ENCODE measurements at places on chromosomes 3 and 15.

- DNase-seq = peak; percentile 18
These were observed 378.7 kb upstream of the TGFBR2 start for GRCh38 chr3:30227571-30228301.

- no peak for DNase-seq
These were observed 3.5 kb downstream of the NSMCE3 start for GRCh38 chr15:29266052-29266582.

DNA sequence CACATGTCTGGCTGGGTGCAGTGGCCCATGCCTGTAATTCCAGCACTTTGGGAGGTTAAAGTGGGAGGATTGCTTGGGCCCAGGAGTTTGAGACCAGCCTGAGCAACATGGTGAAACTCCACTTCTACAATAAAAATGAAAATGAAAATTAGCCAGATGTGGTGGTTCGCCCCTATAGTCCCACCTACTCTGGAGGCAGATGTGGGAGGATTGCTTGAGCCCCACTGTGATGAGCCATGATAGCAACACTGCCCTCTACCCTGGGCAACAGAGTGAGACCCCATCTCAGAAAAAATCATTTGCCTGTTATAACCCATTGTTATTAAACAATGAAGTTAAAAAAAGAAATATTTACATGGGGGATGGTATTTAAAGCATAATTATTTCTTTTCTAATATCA is 240.1 kb upstream of the ZPLD1 start:
- DNase-seq = peak; percentile 7

DNA sequence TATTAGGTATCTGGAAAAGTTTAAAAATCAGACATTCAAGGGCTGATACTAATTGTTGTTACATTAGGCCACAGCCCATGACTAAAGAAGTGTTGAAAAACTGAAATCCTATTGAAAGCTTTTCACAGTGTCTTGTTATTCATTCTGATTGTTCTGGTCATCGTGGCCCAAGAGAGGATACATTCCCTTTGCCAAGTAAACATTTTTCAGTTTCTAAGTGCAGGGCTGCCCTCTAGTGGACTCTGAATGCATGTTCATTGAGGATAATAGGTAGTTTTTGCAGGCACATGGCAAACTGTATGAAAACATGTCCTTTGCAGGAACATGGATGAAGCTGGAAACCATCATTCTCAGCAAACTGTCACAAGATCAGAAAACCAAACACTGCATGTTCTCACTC is 181.1 kb downstream of the MYRIP start:
- DNase-seq = peak; percentile 73

- peak; percentile 92 for DNase-seq
These were observed 1.2 kb downstream of the FAM3D start for GRCh38 chr3:58665405-58665804.

DNA sequence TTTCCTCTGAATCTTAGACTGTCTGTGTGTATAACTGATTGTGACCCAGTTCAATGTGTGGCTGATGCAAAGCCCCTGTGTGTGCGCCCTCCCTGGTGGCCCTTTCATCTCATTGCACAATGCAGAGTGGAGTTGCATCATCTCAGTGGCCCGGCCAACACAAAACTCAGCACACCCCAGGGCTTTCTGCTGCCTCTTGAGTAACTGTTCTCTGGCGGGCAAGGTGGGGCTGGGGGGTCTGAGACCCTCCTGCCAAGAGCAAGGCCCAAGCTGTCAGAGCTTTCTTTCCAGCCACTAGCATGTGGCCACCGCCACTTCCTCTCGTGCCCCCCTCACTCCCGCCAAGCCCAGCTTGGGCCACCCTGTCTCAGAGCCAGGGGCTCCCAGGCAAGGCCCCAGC is 80.7 kb upstream of the ALDH1L1 start:
- DNase-seq = no peak

- DNase-seq = no peak
These were observed 3.2 kb downstream of the KBTBD8 start for GRCh38 chr3:67001086-67001861.

- DNase-seq = no peak
These were observed 14.2 kb downstream of the NIT2 start for GRCh38 chr3:100348727-100349126.

DNA sequence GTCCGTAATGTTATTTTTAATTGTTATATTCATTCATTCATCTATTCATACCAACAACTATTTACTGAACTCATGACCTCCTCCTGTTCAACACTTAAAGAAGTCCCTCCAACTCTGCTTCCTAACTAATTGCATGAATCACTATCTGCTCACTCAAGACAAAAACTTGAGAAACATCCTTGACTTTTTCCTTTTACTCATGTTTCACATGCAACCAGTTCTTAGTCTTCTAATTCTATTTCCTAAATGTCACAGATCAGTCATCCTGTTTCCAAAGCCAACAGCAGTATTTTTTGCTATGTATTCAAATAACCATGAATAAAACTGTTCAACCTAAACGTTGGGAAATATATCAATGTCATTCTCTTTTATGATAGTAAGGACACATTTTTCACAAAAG is 124.6 kb upstream of the GBE1 start:
- no peak for DNase-seq

- DNase-seq = no peak
These were observed 47.5 kb downstream of the CFAP92 start for GRCh38 chr3:128946411-128946810.

DNA sequence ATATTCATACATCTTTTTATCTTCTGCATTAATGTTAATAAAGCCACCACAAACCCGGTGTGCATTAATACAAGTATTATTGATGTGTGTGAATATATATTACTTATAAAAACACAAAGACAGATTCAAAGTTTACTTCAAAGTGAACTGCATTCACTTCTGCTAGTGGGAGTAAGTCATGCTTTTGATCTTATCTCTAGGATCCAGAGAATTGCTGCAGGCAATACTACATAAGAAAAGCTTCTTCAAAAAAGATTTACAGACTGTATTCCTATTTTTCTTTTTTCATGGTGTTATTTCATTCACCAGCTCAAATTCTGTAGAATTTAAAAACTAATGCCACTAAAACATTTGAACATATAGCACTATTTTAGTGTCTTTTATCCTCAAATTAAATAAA is 87.5 kb upstream of the CBLB start:
- no peak for DNase-seq

- DNase-seq = peak; percentile 59
These were observed 90.2 kb upstream of the CHD2 start for GRCh38 chr15:92809880-92810361.
